ENCODE measurements at places on chromosomes 1 and 21.

- DNase-seq, result no peak
These were observed 232.1 kb downstream of the DUSP10 start for GRCh38 chr1:221509575-221510355.

DNA sequence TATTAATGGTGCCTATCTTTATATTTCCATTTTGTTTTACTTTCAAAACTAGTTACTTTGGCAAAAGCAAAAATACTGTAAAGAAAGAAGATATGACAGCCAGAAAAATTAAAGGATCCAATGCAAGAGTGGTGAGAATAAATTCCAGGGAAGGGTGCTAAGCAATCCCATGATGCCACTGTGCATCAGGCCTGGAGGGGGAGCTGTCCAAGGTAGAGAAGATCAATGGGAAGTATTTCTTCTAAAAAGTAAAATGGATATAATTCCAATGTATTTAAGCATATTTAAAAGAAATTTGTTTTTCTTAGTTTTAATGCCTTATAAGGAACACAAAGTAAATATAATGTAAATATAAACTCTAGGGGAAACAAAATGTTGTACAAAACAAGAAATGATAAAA lies 1382.2 kb upstream of the B3GALT2 start:
- DNase-seq, result no peak

DNA sequence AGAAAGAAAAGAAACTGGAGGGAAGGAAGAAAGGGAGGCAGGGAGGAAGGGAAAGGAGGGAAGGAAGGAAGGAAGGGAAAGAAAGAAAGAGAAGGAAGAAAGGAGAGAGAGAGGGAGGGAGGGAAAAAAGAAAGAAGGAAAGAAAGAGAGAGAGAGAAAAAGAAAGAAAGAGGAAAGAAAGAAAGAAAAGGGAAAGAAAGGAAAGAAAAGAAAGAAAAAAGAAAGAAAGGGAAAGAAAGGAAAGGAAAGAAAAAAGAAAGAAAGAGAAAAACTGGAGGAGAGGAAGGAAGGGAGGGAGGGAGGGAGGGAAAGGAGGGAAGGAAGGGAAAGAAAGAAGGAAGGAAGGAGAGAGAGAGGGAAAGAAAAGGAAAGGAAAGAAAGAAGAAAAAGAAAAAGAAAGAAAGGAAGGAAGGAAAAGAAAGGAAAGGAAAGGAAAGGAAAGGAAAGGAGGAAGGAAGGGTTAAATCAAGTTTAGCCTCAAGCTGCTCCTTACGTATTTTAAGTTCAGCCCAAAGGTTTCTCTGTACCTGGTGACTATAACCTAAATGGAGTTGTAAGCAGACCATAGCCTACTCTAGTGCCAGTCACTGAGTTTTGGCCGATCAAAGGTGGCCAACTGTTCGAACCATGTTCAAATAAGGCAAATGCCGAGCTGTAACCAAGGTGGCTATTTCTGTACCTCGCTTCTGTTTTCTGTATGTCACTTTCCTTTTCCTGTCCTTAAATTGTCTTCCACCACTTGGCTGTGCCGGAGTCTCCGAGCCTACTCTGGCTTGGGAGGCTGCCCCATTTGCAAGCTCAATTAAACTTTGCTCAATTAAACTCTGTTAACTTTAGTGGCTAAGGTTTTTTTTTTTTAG lies 37.8 kb upstream of the TMPRSS2 start:
- DNase-seq, result no peak

GRCh38 chr21:40754466-40754865 lies 92.5 kb downstream of the DSCAM start:
- DNase-seq, result no peak

- DNase-seq, result peak; percentile 26
These were observed at the start of gene IFNLR1 for GRCh38 chr1:24186993-24187790. IFNLR1 (minus strand) TSS chr1:24187289; CDS start chr1:24187248, 41 bp downstream.

DNA sequence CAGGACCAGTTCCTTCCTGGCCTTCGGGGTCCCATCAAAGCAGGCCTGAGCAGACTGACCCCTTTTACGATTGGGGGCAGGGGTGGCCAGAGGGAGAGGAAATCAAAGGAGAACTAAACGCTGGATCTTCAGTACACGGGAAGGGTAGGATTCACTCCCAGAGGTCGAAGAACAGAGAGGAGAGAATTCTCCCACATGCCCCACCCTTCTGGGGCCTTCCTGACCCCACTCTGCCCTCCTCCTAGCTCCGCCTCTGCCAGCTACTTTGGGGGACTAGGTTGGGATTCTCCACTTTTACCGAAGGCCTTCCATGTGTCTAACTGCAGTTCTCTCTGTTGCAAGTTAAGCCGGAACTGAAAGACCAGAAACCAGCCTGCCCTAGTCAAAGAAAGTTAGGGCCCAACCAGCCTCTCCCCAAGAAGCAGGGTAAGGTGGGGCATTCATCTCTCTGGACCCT lies 654 bp upstream of the ARHGEF2 start:
- no peak for DNase-seq

DNA sequence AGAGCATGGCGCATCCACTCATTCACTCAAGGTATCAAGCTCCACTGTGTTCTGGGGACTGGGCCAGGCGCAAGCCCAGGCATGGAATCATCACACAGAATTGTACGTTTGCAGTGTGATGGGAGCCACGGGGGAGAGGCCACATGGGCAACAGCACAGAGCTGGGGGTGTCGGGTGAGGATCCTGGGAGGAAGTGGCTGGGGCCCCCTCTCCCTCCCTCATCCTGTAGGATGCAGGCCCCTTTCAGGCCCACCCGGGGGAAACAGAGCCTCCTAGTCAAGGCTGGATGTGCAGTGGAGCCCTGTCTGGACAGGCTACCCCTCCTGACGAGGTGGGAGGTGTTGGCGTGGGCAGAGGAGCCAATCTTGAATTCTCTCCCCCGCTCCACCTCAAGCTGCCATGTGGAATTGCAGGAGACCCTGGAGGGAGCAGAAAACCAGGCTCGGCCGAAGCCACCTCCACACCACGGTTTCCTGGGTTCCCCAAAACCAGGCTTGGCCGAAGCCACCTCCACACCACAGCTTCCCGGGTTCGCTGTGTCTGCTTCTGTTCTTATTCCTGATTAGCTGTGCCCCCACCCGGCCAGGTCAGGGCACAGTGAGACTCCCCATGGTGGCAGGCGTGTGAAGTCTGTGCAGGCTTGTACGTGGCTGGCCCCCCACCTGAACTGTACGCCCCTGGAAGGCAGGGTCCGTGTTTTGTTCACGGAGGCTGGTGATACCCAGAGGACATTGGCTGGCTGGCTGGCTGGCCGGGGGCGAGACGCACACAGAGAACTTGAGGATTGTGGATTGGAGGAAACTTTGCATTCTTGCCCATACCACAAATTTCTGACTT lies 4.2 kb upstream of the C1orf174 start:
- no peak for DNase-seq

- DNase-seq, result no peak
These were observed 48.0 kb downstream of the GPR161 start for GRCh38 chr1:168088511-168089325.

GRCh38 chr1:162458236-162458635 lies 39.4 kb upstream of the UHMK1 start:
- DNase-seq, result no peak

DNA sequence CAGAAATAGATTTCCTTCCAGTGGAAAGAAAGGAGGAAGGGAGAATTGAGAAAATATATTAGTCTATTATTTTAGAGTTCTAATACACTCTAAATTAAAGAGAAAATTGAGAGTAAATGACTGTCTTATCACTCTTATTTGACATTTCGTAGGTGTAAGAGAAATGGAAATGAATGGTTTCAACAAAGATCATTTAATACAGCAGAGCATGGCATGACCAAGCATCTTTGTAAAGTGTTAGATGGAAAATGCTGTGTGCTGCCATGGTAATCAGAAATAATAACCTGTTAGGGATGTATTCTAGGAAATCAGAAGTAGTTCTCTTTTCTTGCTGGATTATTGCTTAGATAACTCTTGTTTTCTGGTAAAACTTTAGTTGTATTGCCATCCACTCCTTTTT lies 90.9 kb downstream of the GIPC2 start:
- no peak for DNase-seq

DNA sequence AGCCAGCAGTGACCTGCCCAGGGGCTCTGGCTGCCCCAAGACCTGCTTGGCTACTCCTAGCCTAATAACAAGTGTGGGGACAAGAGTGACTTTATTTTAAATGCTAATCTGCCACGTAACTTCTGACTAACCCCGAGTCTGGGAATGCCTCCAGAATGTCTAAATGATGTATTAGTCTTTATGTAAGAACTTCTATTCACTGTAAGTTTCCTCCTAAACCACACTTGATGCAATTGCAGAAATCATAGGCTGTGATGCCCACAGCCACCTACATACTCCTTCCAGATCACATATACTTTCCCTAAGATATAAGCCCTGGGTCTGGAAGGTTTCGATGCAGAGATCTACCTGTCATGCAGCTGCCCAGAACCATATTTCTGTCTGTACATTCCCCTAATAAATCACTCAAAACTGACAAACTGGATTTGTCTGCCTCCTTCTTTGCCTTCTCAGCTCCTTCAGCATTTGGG lies 5.9 kb upstream of the VPS45 start:
- DNase-seq, result no peak

DNA sequence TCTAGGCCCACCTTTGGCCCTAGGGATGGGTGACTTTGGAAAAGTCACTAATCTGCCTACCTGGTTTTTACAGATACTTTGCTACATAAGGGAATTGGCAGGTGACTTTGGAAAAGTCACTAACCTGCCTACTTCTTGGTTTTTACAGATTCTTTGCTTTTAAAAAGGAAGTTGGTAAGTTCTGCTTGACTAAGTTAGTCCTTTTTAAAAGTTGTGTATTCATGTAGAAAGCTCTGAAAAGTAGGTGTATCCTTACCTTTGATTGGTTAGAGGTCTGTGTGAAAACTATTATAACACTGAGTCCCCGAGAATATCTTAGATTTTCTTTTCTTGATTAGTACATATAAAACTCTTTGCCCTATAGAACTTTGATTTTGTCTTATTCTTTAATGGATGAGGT lies 12.4 kb downstream of the ATF6 start:
- DNase-seq, result no peak

DNA sequence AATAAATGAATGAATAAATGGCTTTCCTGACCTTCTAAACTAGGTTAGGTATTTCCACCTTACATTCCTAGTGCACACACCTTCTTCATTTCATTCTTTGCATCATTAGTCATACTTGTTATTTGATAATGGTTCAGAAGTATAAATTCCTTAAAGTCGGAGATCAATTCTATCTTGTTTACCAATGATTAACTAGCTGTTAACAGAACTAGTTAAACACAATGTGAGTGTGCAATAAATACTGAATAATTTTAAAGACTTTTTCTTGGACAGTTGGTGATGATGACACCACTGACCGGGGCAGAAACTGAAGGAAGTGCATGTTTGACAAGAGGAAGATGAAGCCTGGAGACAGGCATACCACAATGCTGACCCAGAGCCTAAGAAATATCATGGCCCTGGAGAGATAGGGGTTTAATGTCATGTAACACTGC lies 207.1 kb upstream of the DEPDC1 start:
- no peak for DNase-seq

DNA sequence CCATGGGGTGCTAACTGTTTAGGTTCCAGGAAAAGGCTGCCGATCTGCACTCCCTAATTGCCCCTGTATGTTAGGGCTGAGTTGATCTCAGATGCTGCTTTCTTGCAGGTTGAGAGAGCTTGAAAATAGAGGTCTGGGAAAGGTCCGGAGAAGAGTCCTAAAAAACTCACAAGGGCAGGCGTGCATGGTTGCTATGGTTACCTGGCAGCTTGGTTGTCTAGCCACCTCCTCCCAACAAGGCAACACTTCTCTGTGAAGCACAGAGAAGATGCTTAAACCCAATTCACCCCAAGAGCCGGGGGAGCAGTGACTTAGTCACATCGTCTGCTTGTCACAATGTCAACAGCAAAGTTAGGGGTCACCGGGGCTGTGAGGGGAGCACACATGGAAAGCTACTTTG lies 31.0 kb upstream of the LRRC52 start:
- no peak for DNase-seq

- DNase-seq, result no peak
These were observed 103.3 kb upstream of the DEPDC1 start for GRCh38 chr1:68600049-68600661.

DNA sequence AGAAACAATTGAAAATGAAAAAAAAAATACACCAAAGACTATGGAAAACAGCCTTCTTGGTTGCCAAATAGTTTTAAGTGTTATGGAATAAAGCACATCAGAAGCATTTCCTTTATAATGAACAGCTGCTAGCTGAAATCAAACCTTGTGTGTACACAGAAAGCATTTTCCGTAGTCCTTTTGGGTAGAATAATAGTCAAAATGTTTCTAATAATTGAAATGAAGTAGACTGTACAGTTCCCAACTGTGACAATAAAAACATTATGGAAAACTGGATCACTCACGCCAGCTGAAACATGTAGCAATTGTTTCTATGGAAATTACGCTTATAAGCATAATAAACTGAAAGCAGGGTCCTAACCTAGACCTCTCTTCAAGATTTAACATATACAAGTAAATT lies 856.3 kb upstream of the B3GALT2 start:
- DNase-seq, result no peak

DNA sequence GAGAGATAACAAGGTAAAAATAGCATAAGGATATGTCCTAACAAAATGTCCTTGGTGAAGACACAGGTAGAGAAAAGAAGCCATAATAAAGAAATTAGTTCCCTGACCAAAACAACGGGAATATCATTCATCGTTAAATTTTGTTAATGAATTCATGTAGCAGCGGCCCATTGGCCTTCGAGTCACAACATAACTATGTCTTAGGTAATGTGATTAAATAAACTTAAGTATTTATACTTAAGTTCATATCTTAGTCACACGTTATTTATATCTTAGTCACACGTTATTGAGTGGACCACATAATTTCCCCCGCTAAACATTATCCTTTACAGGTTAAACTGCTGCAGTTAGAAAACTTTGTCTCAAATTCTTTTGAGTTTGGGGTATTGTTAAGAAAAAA lies 1.2 kb downstream of the NEXN start:
- DNase-seq, result no peak

- no peak for DNase-seq
These were observed 6.1 kb downstream of the PDE9A start for GRCh38 chr21:42659416-42660117.

- no peak for DNase-seq
These were observed 68.8 kb upstream of the WDR26 start for GRCh38 chr1:224503161-224504118.

DNA sequence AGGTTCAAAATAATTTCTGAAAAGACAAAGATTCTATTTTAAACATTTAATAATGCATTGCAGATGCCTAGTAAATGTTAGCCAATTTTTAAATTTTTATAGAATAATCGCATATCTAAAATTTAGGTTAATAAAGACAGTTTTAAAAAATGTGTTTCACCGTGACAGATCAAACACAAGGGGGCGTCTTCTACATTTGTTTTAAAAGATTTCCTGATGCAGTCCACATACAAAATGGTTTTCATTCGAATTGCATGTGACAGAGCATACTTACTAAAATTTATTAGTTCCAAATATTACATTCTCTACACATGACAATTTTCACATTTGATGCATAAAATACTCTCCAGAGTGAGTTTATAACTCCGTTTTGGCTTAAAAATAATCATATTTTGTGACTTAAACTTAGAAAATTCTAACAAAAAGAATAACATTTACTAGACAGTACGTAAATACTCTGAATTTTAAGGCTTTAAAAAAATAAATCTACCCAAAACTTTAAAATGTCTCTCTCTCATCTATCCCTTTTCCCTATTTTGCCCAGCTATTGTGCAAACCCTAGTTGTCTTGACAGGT lies 75.5 kb downstream of the ADAMTS1 start:
- no peak for DNase-seq

All from stimulated activated CD8-positive, alpha-beta memory T cell treated with anti-CD3 and anti-CD28 coated beads, Interleukin-4, amount 100 ng/mL, for 1 hour (primary cell).